ENCODE measurements at places on chromosomes 5 and 9.

- DNase-seq, result no peak
Measured at GRCh38 chr5:44909004-44909403, 100.3 kb downstream of the MRPS30 start.

- DNase-seq, result peak; percentile 84
Measured at GRCh38 chr9:3760031-3760430, 234.2 kb upstream of the RFX3 start.

- peak; percentile 63 for DNase-seq
Measured at GRCh38 chr9:108953983-108954574, 19.9 kb downstream of the ABITRAM start.

DNA sequence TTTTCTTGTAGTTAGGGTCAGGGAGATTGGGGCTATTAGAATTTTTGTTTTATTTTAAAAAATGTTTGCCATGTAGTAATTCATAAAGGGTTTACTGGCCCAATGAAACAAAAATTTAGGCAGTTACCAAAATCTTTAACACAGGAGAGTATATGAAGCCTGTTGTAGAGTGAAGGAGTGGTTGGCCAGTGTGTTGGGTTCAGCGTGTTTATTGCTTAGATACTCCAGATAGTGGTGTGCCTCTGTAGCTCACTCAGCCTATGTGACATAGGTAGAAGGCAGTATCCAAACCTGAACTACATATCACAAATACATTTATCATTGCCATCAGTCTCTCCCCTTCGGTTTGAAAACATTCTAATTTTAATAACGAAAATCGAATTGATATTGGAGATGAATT lies 1.2 kb downstream of the TEK start:
- no peak for DNase-seq

- peak; percentile 13 for DNase-seq
Measured at GRCh38 chr5:68217528-68217927, 2.0 kb downstream of the PIK3R1 start.

DNA sequence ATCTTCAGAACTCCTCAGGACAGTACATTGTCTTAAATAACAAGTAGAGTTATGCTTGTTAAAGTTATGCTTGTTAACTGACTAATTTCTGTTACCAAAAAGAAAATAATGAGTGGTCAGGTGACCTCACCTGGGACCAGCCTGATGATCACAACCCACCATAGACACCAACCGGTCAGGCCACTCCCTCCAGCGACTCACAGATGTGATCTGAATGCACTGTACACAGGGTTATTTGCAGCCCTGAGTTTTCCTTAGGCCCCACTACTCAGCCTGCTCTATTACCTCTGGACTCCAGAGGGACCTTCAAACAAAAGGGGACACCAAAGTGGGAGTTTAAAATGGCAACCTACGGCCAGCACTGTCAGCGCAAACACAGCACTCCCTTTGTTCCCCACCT lies 55.3 kb downstream of the ARSB start:
- DNase-seq, result peak; percentile 46

DNA sequence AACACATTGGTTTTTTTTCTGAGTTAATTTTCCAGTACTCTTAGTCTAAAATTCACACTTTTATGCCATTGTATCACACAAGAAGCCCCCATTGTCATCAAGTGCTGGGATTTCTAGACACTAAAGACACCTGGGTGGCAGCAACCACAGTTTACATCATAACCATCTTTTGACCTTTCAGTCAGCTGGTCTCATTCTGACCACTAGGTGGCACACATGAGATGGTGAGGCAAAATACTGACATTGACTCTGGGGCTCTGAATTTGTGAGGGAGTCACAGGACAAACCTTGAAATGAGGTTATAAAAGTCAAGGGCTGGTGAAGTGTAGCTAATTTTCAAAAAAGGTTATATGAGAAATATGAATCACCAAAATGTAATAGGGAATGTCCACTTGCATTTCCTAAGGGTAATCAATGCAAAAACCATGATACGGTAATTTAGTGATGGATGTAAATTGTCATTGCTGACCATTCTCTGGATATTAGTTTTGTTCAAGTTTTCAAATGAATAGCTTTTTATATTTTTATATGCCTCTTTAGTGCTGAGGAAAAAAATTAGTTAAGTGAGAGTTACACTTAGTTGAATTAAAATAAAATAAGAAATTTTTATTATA lies 229.4 kb downstream of the DMAC1 start:
- DNase-seq, result peak; percentile 70

DNA sequence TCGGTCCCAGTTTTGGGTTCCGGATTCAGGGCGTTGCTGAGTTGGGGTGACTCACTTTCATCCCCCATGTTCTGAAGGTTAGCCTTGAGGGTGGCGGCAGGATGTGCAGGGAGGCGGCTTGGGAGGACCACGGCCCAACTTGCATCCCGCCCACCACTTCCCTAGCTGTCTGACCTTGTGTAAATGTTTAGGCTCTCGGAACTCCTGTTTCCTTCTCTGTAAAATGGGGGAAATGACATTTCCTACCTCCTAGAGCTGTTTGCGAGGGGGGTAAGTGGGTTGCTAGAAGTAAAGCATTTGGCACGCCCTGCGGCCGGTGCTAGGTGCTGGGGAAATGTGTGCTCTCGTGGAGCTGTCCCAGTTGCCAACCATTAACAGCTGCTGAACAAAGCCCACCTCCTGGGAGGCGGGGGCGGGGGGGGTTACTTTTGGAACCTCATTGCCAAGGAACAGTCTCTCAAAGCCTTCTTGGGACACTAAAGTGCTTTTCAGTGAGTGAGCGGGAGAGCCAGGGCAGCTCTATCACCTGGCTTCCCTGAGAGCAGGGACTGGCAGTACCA lies 27.5 kb downstream of the PTGES2 start:
- peak; percentile 36 for DNase-seq

DNA sequence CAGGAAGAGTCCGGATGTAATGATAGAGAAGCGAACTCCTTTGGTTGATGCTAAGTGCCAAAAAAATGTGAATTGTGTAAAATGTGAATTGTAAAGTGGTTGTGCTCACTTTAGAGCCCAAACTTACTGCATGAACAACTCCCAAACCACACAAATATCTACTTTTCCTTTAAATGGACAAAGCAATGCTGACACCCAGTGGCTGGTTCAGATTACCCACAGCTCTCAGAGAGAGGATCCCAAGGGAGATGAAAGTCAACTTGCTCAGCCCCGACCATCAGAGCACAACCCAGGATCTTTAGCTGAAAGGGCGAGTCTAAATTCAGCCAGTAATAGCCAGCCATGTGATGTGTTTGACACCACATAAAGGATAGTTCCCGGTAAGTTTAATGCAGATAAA lies 133.7 kb downstream of the NMUR2 start:
- peak; percentile 38 for DNase-seq

GRCh38 chr5:75265731-75266130 lies 29.1 kb upstream of the ANKRD31 start:
- peak; percentile 70 for DNase-seq

GRCh38 chr9:86491468-86492266 lies 137.5 kb upstream of the TUT7 start:
- no peak for DNase-seq

DNA sequence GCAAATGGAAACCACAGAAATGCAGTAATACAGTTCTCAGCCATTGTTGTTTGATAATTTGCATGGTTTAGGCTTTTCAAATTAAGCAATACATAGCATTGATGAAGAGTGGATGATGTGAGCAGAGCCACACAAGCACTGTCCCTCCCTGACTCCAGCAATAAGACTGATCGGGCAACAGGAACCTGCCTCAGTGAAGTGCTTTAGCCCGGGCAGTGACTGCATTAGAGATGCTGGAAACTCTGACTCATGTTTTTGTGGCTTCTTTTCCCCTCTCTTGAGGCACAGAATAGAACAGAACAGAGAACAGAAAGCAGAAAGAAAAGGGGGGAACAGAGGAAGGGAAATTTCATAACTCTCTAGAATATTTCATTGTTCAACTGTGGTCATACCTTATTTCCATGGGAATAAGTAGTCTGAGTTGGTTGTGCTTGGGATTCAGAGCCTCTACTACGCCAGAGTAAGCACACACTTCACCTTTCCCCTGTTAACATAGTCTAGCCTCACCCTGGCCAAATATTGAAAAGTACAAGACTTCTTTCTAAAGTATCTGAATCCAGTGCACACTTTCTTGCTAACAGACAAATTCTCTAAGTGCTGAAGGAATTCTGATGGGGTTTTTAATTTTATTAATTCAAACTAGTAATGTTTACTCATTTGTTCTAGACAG lies 164.8 kb upstream of the VCAN start:
- DNase-seq, result peak; percentile 56

DNA sequence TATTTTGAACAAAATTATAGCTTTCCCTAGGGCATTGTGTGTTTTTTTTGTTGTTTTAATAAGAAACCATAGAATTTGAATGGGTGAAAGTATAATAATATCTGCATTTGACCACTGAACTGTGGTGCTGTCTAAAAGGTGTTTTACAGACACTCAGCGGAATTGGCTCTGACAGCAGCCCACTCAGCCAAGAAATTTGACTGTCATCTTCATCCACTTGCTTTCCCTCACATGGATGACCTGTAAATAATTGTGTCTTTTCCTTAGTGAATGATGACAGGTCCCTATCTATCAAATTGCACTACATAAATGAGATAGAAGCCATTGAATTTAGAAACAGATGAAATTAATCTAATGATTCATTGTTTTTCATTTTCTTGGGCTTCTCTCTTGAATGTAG lies 150.0 kb downstream of the PAM start:
- no peak for DNase-seq

DNA sequence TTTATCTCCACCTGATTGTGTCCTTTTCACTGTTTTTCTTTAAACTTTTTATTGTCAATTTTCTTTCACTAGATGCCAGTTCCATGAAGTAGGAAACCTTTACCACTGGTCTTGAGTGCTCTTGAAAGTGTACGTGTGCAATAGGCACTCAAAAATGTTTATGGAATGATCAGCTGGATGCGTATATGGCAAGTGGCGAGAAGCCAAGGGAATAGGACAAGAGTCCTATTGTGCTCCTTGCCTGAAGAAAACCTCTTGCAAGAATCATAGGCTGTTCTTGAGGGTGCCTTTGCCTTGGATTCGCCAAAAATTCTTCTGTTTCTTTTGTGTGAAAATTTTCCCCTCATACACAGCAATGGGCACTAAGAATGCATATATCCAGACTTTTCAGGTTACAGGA lies 97.7 kb downstream of the GHR start:
- DNase-seq, result no peak

GRCh38 chr9:100106616-100107015 lies 7.6 kb downstream of the INVS start:
- peak; percentile 67 for DNase-seq

DNA sequence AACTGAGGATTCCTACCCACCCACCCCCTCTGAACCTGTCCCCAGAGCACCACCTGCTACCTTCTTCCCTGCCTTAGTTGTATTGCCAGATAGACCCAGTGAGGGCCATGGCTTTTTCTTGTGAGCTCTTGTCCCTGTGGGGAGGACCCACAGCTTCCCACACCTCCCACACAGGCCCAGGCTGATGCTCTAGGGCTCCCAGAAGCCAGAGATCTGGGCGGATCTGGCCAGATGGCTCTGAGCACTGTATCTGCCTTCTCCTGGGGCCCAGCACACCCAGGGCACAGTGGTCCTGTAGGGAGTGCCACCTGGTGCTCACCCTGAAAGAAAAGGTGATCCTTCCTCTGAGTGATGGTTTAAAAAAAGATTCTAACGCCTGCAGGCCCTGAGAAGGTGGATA lies 131.7 kb downstream of the DAB2IP start:
- no peak for DNase-seq

- no peak for DNase-seq
Measured at GRCh38 chr5:174625591-174626350, 98.6 kb upstream of the MSX2 start.

DNA sequence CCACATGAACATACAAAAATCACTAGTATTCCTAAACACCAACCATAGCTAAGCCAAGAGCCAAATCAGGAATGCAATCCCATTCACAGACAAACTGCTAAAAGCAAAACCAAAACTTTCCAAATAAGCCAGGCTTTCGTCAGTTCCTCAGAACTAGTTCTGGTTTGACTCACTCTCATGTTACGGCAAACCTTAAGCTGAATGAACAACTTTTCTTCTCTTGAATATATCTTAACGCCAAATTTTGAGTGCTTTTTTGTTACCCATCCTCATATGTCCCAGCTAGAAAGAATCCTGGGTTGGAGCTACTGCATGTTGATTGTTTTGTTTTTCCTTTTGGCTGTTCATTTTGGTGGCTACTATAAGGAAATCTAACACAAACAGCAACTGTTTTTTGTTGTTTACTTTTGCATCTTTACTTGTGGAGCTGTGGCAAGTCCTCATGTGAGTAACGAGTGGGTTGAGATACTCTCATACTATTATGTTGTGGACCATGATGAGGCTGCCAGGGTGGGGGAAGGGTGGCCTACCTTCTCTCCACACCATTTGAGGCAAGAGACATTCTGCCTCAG lies at the start of gene PDCD1LG2:
TSS of gene PDCD1LG2 (plus strand) at position 172 of the 572 bp plus-strand sequence. CDS start 12,016 bp downstream, outside the sequence.
- DNase-seq, result peak; percentile 79

DNA sequence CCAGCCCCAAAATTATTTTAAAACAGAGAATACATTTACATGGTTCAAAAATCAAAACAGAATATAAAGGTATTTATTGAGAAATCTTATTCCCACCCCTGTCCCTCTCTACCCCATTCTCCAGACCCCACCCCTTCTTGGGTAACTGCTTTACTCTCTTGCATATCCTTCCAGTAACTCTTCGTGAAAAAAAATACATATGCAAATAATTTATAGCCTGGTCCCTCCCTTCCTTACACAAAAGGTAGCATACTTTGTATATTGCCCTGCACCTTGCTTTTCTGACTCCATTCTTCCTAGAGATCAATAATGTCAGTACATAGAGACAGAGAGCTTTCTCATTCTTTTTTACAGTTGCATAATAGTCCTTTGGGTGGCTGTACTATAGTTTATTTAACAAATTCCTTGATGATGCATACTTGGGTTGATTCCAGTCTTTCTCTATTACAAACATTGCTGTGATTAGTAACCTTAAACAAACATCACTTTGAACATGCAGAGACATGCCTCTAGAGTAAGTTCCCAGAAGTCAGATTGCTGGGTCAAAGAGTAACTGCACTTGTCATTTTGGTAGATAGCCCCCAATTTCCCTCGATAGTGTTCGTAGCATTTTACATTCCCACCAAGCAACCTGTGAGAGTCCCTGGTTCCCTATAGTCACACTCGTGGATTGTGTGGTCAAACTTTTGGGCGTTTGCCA lies 47.9 kb downstream of the STOM start:
- peak; percentile 98 for DNase-seq

- DNase-seq, result no peak
Measured at GRCh38 chr5:140556438-140556837, 835 bp downstream of the SRA1 start.

- no peak for DNase-seq
Measured at GRCh38 chr5:157514974-157515373, 55.0 kb downstream of the NIPAL4 start.

DNA sequence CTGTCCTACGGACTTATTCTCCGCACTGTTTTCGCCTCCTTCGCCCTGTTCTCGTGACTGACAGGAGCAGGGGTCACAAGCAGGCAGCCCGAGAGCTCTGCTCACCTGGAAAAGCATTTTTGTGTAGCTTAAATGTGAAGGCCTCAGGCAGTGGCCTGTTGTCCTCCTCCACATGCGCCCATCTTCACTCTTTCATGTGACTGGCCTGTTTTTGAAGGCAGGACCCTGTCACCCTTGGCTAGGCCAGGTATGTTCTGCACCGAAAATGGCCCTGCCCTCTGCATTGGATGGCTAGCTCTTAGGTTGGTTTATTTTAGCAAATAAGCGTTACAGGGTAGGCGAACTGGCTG lies 614 bp upstream of the CPLANE1 start:
- DNase-seq, result no peak

- DNase-seq, result peak; percentile 59
Measured at GRCh38 chr9:109381011-109381729, 60.3 kb upstream of the EPB41L4B start.
